ENCODE measurements at places on chromosomes 6 and 20.

DNA sequence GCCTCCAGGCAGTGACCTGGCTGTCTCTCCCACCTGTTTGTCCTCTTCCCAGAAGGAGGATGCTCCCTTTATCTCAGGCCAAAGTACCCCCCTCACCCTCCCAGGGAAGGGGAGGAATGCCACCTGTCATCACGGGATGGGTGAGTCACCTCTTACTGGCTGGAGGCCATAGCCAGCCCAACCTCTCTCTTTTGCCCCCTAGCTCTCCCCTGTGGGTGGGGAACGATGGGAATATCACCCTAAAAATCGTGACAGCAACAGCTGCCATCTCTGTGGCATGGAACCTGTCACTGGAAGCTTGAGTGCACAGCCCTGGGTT, 137.5 kb upstream of the PTPN1 start:
- no peak for DNase-seq

DNA sequence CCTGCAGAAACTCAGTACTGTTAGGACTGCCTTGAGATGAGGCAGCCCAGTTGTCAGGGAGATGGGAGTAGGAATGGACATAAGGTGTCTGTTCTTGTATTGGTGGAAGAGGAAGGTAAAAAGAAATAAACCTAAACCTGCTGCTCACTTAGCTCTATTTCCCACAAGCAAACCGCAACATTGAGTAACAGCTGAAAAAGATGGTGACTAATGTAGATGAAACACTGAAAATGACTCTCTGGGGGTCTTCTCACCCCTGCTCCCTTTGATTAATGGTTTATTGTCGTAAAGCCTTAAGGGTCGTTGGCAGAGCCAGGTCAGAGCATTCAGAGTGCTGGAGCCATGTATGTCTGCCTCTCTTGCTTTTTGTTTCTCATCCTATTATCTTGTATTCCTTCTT, 87.5 kb downstream of the FOXO3 start:
- DNase-seq = no peak

DNA sequence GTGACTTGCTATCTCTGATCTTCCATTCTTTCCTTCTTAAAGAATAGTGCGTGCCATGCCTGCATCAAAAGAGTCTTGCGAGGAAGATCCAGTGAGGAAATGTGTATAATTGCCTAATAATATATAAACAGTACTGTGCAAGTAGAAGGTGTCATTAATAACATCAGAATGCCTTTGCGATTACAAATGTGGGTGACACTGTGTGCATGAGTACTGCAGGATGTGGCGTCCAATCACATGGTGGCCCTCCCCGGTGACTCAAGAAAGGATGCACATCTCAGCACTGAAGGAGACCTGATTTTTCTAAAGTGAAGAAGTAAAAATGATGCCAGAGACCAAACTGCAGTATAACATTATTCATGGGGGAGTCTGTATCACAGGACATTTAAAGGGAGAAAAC, 107.5 kb upstream of the EDN1 start:
- DNase-seq = no peak

DNA sequence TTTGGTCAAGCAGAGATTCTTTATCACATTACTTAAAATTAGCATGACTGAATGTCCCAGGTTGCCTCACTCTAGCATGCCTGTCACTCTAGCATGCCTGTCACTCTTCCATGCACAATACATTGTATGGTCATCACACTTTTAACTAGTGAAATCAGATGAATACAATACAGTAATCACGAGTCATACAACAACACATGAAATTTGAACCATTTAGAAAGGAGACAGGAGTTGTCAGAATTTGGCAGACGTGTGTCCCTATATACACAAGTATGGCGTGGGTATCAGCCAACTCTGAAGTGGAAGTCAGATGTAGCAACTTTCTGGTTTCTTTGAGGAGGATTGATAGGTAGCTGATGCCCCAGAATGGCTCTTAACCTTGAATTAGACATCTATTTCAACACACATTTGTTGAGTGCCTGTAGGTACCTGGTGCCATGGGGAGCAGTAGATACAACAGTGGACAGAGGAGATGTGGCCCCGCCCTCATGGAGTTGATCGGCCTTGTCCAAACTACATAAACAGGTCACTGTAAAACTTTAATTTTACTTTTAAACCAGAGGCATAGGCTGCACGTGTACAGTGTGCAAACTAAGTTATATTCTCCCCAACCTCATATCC, 116.1 kb upstream of the TIAM2 start:
- no peak for DNase-seq

DNA sequence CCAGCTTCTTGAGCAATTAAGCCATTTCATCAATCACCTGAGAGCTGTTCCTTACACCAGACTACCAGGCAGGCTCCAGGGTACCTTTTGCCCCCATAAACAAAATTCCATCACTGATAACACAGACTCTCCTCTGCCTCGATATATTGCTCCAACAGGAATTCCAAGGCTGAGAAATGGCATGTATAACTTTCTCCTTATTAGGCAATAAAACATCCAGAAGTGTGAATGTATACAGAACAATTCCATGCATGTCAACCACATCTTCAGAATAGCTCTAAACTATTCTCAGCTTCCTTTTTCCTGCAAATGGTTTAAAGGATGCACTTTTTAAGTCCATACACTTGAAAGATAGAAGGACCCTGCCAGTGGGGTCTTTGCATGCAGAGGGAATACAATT, 73.8 kb downstream of the EDN3 start:
- DNase-seq = no peak

DNA sequence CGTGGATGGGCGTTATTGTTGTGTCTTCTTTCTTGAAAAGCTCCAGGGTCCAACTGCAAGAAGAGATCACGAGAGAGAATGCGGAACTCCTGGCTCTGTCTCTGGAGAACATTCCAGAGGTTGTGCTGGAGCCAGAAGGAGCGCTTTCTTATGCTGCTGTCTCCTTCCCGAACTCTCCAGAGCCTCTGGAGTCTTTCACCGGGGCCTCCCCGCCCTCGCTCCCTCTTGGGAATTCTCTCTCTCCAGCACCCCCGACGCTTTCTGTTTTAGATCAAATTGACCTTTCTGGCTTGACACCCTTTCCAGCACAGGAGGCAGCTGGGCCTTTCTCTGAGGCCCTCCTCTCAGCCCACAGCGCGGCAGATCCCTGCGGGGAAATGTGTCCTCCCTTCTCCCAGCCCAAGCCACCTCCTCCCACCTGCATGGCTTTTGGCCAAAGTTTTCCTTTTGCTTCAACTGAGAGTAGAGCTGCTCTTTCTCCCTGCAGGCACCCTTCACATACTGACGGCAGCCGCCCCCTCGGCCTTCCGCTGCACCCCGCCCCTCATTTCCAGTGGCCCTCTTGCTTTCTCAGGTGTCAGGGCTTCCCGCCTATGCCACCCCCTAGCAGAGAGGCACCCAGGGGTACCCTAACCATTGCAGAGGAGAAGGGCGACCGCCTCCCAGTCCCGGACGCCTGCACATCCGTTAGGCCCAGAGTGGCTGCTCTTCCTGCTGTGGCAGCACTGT, 6.6 kb upstream of the CCR6 start:
- DNase-seq = no peak

GRCh38 chr20:61304750-61305149, 52.7 kb downstream of the CDH4 start:
- DNase-seq = no peak

GRCh38 chr20:43565758-43566104, 6.9 kb downstream of the SGK2 start:
- no peak for DNase-seq

GRCh38 chr6:124294574-124295200, 491.0 kb downstream of the NKAIN2 start:
- no peak for DNase-seq

DNA sequence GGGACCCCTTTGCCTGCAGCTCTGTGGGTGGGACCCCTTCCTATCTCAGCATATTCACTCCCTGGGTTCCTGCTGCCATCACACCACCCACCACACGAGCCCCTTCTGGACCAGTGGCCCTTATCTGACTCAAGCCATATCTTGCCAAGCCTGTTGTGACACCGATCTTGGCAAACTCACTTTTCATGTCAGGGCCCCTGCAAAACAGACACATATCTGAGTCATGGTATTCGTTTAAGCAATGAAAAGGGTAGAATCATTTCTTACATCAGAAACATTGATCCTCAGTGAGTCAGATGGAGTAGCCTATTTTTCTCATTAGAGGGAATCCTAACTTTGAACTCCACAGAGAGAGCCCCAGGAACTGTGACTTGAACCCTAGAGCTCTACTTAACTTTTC, 10.6 kb downstream of the RAET1E start:
- no peak for DNase-seq

GRCh38 chr20:6006603-6006949, 47.3 kb downstream of the LRRN4 start:
- DNase-seq = no peak

DNA sequence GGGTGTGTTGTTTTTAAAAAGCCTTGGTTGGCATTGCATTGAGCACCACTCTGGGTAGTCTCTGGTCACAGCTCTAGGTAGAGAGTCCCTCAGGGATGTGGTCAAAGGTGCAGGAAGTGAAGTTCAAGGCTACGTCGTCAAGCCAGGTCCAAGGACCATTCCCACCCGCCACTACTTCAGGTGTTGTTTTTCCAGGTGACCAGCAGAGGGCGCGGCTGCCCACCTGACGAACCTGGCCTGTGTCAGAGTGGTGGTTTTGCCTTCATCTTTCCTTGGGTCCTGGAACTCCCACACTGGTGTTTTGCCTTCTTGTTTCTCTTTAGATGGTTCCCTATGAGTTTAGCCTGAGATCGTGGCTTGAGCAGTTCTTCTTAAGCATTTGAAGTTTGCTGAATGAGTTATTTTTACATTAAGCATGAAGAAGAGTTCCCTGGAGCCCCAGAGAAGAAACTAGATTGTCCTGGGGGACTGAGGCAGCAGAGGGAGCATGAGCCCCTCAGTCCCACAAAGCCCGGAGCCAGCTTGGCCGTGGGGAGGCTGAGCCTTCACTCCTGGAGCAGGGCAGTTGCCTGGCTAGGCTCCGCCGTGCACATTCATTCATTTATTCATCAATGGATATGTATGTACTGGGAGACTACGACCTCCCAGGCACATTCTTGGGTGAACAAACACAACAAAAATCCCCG, 5.6 kb upstream of the PHACTR3 start:
- peak; percentile 33 for DNase-seq

DNA sequence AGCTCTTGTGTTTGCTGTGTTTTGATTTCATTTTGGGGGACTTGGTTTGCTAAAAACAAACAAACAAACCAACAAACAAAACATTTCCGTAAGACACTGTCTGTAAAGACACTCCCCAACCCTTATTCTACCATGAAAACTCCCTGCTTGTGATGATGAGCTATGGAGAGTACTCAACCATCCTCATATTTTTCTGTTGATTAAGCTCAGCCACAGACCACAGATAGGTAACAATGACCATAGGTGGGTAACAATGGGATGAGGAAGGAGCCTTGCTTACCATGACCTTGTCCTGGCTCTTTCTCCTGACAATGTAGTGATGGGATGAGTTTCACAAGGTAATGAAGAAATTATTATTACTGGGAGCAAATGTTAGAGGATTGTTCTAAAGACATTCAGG, 11.4 kb upstream of the FAM83B start:
- DNase-seq = no peak

GRCh38 chr6:36312854-36313648, 23.6 kb downstream of the BNIP5 start:
- DNase-seq = no peak

GRCh38 chr20:11740975-11741374, 176.7 kb upstream of the BTBD3 start:
- no peak for DNase-seq

DNA sequence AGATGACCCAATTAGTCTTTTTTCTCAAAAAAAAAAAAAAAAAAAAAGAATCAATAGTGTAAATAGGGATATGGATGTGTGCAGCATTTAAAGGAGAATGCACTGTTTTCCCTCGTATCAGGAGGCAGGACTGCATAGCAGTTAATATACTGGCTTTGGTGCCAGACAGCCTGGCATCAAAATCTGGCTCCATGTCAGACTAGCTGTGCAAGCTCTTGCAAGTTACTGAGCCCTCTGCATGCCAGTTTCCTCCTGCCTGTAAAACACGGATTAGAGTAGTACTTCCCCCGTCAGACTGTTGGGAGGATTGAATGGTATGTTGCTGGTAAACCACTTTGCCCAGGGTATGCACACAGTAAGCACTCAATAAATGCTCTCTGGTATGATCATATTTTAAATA, 594.2 kb upstream of the CHD6 start:
- DNase-seq = no peak

DNA sequence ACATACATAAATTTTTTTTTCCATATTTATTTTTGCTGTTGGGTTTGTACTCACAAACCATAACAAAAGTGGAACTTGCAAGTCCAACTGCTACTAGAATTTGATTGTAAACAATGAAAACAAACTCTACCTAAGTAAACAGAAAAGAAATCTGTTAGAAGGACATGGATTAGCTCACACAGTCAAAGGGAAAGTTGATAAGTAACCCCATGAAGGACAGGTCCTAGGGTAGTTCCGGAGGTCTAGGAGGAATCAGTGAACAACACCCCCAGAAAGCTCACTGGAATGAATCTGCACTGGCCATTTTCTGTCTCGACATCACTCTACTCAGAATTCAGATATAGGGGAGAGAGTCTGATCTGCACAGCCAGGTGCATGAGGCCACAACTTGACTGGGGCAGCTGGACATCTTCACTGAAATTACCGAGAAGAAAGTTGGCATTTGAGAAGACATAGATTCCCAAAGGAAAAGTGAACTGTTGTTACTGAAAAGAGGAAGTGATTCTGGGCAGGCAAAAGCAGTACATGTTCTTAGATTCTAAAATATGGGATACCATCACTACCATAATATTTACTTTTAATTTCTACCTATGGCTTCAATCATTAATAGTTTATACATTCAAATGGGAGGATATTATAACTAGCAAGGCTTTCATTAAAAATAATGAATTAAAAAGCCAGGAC, 76.4 kb downstream of the HMGN3 start:
- no peak for DNase-seq

- no peak for DNase-seq
Measured at GRCh38 chr6:106574741-106575458, 54.4 kb downstream of the RTN4IP1 start.

GRCh38 chr6:54690596-54690995, 156.0 kb upstream of the FAM83B start:
- no peak for DNase-seq

GRCh38 chr20:1185790-1186334, 1.1 kb upstream of the TMEM74B start:
- peak; percentile 71 for DNase-seq
